ENCODE measurements at places on chromosomes 12 and 14. TPM values are rescaled to one million over a fixed set of nuclear protein-coding genes. Genes with fewer than 3 reads are reported as not detected.

DNA sequence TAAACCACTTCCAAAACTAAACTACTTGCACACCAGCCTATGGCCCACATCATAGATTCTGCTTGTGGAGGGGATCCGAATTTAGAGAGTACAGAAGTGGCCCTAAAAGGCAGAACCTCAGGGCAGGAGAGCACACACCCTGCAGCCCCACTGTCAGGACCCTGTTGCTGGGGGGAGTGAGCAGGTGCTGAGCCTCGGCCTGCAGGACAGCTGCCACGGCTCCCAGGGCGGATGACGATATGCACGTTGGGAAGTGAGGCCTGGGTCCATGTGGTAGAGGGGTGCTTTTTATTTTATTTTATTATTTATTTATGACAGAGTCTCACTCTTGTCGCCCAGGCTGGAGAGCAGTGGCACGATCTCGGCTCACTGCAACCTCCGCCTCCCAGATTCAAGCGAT lies 73.5 kb downstream of the TNFAIP2 start:
- DNase-seq: no peak

The TSPAN19 gene
- total RNA-seq: not detected

- peak; percentile 89 for DNase-seq
These were observed 67.8 kb upstream of the PLEKHG3 start for GRCh38 chr14:64636208-64636979.

GRCh38 chr14:32473464-32473855 lies 144.4 kb downstream of the AKAP6 start:
- DNase-seq: peak; percentile 62

The GALNT9 gene
- total RNA-seq: not detected

- DNase-seq: no peak
These were observed 17.8 kb downstream of the STK38L start for GRCh38 chr12:27261866-27262265.

- DNase-seq: no peak
These were observed 52.9 kb downstream of the C12orf42 start for GRCh38 chr12:103442822-103443221.

GRCh38 chr12:120257041-120257821 lies 8.3 kb downstream of the PXN start:
- DNase-seq: peak; percentile 42

GRCh38 chr14:70602254-70602653 lies 1.8 kb upstream of the MED6 start:
- no peak for DNase-seq
